ENCODE measurements at places on chromosomes 3 and 15.

DNA sequence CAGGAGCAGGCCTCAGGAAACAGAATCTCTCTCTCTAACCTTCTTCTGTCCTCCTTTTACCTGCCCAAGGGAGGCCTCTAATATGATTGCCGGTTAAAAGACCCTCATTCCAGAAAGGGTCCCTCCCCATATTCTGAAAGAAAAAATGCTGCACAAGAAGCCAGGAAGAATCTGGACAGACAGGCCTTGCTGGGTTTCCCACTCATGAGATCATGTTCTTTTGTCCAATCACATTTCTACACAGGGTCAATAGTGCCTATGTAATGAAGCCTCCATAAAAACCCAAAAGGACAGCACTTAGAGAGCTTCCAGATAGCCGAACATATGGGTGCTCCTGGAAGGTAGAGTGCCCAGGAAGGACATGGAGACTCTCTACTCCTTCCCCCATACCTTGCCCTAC, 146.0 kb downstream of the MYO9A start:
- no peaks in the 10 kb centered on the region for H3K36me3 ChIP-seq
- no peaks in the 10 kb centered on the region for H3K4me1 ChIP-seq
- no peaks in the 10 kb centered on the region for H3K27me3 ChIP-seq
- DNase-seq = no peak
- no peak overlapping the region for H3K4me3 ChIP-seq
- H3K27ac ChIP-seq = no peak overlapping the region

DNA sequence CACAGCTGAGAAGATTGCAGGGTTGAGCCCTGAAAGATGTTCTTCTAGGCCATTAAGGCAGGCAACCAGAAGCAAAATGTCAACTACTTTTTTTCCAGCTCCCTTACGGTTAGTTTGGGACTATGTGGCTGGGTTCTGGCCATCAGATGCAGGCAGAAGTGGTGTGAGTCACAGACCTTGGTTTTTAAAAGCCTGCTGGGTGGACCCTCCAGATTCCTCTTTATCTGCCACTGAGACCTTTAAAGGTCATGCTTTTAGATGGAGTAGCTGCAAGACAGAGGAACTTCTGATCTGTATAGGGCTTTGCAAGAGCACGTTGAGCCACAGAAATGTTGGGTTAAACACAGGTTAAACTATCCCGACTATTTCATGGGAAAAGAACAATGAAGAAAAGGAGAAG, 102.9 kb downstream of the CHST2 start:
- peaks cover 2% of the 10 kb centered on the region for H3K4me1 ChIP-seq
- H3K4me3 ChIP-seq = no peak overlapping the region
- H3K27me3 ChIP-seq = no peaks in the 10 kb centered on the region
- no peak overlapping the region for H3K27ac ChIP-seq

DNA sequence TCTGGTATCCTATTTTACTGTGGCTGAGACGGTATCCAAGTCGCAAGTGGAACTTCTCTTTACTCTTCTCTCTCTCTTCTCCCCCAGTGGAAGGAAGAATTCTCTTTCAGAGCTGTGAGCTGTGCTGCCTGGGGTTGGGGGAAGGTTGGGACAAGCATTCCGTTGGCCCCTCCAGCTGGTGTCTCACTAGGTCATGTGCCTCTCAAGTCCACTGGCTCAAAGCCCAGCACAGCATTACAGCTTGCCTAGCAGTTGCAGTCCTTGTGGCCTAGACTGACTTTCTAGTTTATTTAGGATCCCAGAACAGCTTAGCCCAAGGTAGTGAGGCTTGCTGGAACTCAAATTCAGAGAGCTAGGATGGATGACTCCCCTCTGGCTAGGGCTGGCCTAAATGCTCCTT, 76.1 kb upstream of the SPATA16 start:
- no peaks in the 10 kb centered on the region for H3K4me1 ChIP-seq
- DNase-seq = no peak
- no peak overlapping the region for H3K4me3 ChIP-seq
- no peak overlapping the region for H3K27ac ChIP-seq
- no peaks in the 10 kb centered on the region for H3K27me3 ChIP-seq

GRCh38 chr3:29381595-29381994, 100.7 kb downstream of the RBMS3 start:
- H3K4me1 ChIP-seq = no peaks in the 10 kb centered on the region
- H3K4me3 ChIP-seq = no peak overlapping the region
- H3K27ac ChIP-seq = no peak overlapping the region

GRCh38 chr3:194384569-194385001, 14.5 kb downstream of the GP5 start:
- H3K4me3 ChIP-seq = no peak overlapping the region
- H3K27me3 ChIP-seq = peaks cover 6% of the 10 kb centered on the region
- H3K4me1 ChIP-seq = peaks cover 6% of the 10 kb centered on the region
- no peak for DNase-seq
- no peaks in the 10 kb centered on the region for H3K36me3 ChIP-seq

GRCh38 chr3:178297199-178297598, 239.0 kb upstream of the KCNMB2 start:
- no peak overlapping the region for H3K27ac ChIP-seq
- no peaks in the 10 kb centered on the region for H3K4me1 ChIP-seq
- H3K4me3 ChIP-seq = no peak overlapping the region
- H3K27me3 ChIP-seq = no peaks in the 10 kb centered on the region

- no peaks in the 10 kb centered on the region for H3K36me3 ChIP-seq
- no peaks in the 10 kb centered on the region for H3K27me3 ChIP-seq
- H3K27ac ChIP-seq = no peak overlapping the region
- no peak overlapping the region for H3K4me3 ChIP-seq
Observed at GRCh38 chr3:27326202-27326601, 43.0 kb downstream of the NEK10 start.

DNA sequence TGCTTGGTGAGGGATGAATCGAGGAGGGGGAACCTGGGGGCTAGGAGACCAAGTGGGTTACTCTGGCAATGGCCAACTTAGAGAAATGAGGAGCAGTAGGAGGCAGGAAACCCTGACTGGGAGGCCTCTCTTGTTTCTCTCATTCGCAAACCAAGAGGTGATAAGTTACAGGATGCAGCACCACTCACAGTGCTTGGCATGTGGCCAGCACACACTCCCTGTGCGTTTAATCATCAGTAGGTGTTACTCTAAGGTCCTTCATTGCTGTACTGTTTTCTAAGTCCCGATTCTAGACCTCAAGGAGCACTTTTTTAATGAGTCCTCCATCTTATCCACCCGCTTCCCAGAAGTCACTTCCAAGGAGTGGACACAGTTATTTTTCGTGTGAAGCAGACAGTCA, 314.1 kb upstream of the TRIM42 start:
- H3K4me3 ChIP-seq = no peak overlapping the region
- H3K27me3 ChIP-seq = no peaks in the 10 kb centered on the region
- no peaks in the 10 kb centered on the region for H3K36me3 ChIP-seq
- no peak overlapping the region for H3K27ac ChIP-seq
- DNase-seq = no peak
- peaks cover 2% of the 10 kb centered on the region for H3K4me1 ChIP-seq

- no peaks in the 10 kb centered on the region for H3K36me3 ChIP-seq
- no peaks in the 10 kb centered on the region for H3K27me3 ChIP-seq
- no peak overlapping the region for H3K27ac ChIP-seq
- DNase-seq = no peak
- H3K4me1 ChIP-seq = peaks cover 3% of the 10 kb centered on the region
Observed at GRCh38 chr3:31848911-31849310, 132.2 kb downstream of the OSBPL10 start.

All from neuronal stem cell (in vitro differentiated cells).